ENCODE measurements at places on chromosomes 4 and X. TPM values are rescaled to one million over a fixed set of nuclear protein-coding genes. Genes with fewer than 3 reads are reported as not detected.

The NAP1L2 gene
- 54.4 TPM for polyA plus RNA-seq

The SETD7 gene
- 20.9 TPM for polyA plus RNA-seq

The PRRG3 gene
- not detected for polyA plus RNA-seq

The SHROOM2 gene
- 9.2 TPM for polyA plus RNA-seq

The TMSB15C gene
- 38.0 TPM for polyA plus RNA-seq

The ADH6 gene
- not detected for polyA plus RNA-seq

The ABHD18 gene
- polyA plus RNA-seq, result 10.9 TPM

The MAGEA1 gene
- polyA plus RNA-seq, result not detected

The TAF9B gene
- 38.5 TPM for polyA plus RNA-seq

The ARMCX1 gene
- polyA plus RNA-seq, result 84.5 TPM

The PAGE4 gene
- polyA plus RNA-seq, result not detected

The NXF2B gene
- not detected for polyA plus RNA-seq

The ETDB gene
- not detected for polyA plus RNA-seq

The AMER1 gene
- 3.1 TPM for polyA plus RNA-seq

The CFAP99 gene
- not detected for polyA plus RNA-seq

The EPGN gene
- polyA plus RNA-seq, result not detected

The TMPRSS11F gene
- polyA plus RNA-seq, result not detected

The PDGFRA gene
- polyA plus RNA-seq, result 0.43 TPM

The UGT2B11 gene
- 0.22 TPM for polyA plus RNA-seq

The NCAPG gene
- 2.8 TPM for polyA plus RNA-seq

The ANAPC10 gene
- polyA plus RNA-seq, result 35.3 TPM

The ITIH6 gene
- polyA plus RNA-seq, result not detected

The GCNA gene
- 11.0 TPM for polyA plus RNA-seq

The NAT8L gene
- 12.6 TPM for polyA plus RNA-seq

The FAM184B gene
- not detected for polyA plus RNA-seq

The ACSL1 gene
- 38.3 TPM for polyA plus RNA-seq

The TSPAN7 gene
- 180 TPM for polyA plus RNA-seq

The USP11 gene
- polyA plus RNA-seq, result 215 TPM
